ENCODE measurements at places on chromosomes 7 and 10.

GRCh38 chr7:123864436-123864835 lies 19.5 kb downstream of the HYAL4 start:
- no peak for DNase-seq

GRCh38 chr7:105376908-105377533 lies 11.7 kb downstream of the SRPK2 start:
- DNase-seq = no peak

DNA sequence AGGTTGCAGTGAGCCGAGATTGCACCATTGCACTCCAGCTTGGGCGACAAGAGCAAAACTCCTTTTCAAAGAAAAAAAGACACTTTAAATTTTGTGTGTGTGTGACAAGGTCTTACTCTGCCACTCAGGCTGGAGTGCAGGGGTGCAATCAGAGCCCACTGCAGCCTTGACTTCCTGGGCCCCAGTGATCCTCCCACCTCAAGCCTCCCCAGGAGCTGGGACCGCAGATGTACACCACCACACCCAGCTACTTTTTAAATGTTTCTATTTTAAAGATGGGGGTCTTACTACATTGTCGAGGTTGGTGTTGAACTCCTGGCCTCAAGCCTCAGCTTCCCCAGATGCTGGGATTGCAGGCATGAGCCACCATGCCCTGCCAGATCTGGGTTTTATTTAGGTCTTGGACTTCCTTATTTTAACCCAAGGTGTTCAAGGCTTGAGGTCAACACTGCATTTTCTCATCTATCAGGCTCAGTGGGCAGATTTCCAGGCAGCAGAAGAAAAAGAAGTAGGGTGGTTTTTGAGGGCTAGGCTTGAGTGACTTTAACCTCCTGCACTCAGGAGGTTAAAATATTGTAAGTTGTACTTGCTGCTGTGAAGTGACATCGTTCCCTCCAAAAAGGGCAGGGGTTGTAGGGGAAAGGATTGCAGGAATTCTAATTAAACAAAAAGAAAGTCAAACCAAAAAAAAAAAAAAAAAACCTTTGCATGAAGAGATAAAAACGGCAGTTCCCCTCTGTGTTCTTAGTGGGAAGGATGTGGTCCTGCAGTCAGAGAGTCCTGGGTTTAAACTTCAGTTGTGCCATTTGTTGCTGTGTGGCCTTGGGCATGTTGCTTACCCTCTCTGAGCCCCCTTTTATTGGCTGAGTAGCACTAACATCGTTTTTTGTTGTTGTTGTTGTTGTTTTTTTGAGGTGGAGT lies 71.5 kb downstream of the CARD11 start:
- DNase-seq = no peak

DNA sequence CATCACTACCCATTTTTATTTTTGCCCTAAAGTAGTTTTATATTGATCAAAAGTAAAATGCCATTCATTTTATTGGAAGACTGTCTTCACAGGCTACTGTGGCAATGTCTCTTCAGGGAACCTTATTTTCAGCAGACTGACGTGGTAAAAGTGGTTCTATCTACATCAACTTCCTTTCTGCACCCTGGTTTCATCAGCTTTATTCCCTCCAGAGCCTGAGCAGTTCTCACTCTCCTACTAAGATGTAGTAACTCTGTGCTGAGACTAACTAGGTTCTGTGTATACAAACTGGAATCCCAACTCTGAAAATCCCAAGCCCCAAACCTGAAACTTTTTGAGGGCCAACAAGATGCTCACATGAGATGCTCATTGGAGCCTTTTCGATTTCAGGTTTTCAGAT lies 155.3 kb downstream of the SFMBT2 start:
- no peak for DNase-seq

DNA sequence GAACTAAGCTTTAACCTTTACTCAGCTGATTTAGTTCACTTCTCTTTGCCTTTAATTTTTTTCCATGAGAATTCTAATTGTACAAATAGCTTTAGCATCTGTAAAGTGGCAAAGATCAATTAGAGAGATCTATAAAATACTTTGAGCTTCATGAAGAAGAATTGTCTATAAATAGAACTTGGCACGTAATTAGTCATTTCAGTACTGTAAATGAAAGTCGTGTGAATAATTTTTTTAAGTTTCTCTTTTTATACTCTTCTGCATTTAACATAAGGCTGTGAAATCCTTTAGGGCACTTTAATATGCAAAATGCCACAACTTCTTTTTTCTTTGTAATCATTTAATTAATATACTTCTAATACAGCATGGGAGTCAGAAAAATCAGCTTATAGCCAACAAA lies 177.8 kb downstream of the CSTF2T start:
- no peak for DNase-seq

GRCh38 chr10:68988530-68989316 lies at the start of gene KIFBP:
TSS of gene KIFBP (plus strand) at chr10:68988803. CDS start at chr10:68988833, 30 bp downstream.
- peak; percentile 98 for DNase-seq
